SJSA1 (cell line): ENCODE measurements at places on chromosomes 5 and 9. TPM values are rescaled to one million over a fixed set of nuclear protein-coding genes. Genes with fewer than 3 reads are reported as not detected.

NUP155 gene
- total RNA-seq: 64.2 and 86.7 TPM in 2 replicates

EGFLAM gene
- total RNA-seq: 0.08 TPM in 1 of 2 replicates, not detected in the other

CCNI2 gene
- not detected in 2 replicates for total RNA-seq

PPP3R2 gene
- total RNA-seq: not detected in 2 replicates

UBE2QL1 gene
- not detected in 2 replicates for total RNA-seq

KIF24 gene
- 2.1 and 4.1 TPM in 2 replicates for total RNA-seq

BRINP1 gene
- not detected in 2 replicates for total RNA-seq

SLC6A19 gene
- 0.03 TPM in 1 of 2 replicates, not detected in the other for total RNA-seq

PCAT7 gene
- 0.19 and 0.82 TPM in 2 replicates for total RNA-seq

IRGM gene
- total RNA-seq: not detected in 2 replicates

ADRB2 gene
- total RNA-seq: 13.8 and 14.9 TPM in 2 replicates

FUT7 gene
- not detected in 2 replicates for total RNA-seq

FCHO2 gene
- total RNA-seq: 3.7 and 8.9 TPM in 2 replicates

TRIM14 gene
- 4.0 and 6.5 TPM in 2 replicates for total RNA-seq

CDH9 gene
- total RNA-seq: not detected in 2 replicates

RNF14 gene
- 134 and 152 TPM in 2 replicates for total RNA-seq

WDR31 gene
- total RNA-seq: 0.24 and 2.0 TPM in 2 replicates

FAM78A gene
- total RNA-seq: 0.03 TPM in 1 of 2 replicates, not detected in the other

SURF2 gene
- total RNA-seq: 16.5 and 19.6 TPM in 2 replicates

MOB3B gene
- total RNA-seq: not detected in 2 replicates

DBH gene
- not detected in 2 replicates for total RNA-seq

GRIN1 gene
- total RNA-seq: not detected in 2 replicates

ADAMTS12 gene
- 3.9 and 9.1 TPM in 2 replicates for total RNA-seq

NOXA1 gene
- total RNA-seq: not detected in 2 replicates
